Suppressor macrophage treated with lipopolysaccharide for 1 hour (primary cell): ENCODE measurements at places on chromosomes 7 and 10.

DNA sequence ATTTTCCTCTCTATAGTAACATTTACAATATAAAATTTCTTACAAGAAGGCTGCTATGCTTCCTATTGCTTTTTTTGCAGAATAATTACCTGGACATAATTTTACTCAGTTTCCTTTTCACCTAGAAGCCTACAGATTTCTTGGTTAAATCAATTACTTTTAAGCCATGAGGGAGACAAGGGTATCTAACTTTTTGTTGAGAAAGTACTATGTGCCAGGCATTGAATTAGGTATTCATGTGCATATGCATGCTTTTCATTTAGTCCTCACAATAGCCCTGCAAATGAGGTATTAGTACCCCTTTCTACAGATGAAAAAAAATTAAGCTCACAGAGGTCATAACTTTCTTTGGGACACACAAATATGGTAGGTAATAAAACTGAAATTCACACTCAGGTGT lies 16.4 kb downstream of the PCGF6 start:
- DNase-seq = no peak

GRCh38 chr10:89215511-89215910 lies 8.4 kb upstream of the CH25H start:
- DNase-seq = no peak

DNA sequence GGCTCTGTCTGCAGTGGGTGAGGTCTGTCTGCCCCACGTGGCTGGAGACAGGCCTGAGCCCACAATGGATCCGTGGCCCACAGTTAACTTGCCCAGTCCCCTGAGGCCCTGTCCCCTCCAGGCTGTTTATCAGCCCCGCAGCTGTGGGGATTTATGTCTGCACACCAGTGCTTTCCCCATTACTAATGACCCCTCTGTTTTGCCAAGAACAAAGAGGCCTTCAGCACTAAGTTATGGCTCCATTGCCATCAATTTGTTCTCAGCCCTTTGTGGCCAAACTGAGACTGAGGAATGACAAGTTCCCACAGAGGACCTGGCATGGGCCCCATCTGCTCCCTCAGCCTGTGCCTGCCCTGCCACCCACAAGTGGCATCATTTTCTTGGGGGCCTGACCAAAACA lies 138.2 kb downstream of the C10orf105 start:
- no peak for DNase-seq

DNA sequence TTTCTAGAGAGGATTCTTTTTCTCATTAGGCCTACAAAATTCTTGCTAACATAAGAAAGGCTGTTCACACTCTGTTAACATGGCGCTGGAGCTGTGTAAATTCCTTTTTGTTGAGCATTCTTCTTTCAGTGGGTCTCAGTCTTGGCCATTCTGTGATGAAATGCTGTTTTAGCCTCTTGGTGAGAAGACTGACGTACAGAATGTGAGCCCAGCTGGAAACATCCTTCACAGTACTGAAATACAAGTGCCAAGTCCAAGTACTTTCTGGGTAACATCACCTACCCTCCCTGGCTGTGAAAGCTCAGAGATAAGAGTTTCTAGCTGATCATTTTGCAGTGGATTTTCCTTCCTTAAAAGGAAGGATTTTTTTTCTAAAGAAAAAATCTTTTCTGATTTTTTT lies 231.8 kb downstream of the AHR start:
- no peak for DNase-seq

DNA sequence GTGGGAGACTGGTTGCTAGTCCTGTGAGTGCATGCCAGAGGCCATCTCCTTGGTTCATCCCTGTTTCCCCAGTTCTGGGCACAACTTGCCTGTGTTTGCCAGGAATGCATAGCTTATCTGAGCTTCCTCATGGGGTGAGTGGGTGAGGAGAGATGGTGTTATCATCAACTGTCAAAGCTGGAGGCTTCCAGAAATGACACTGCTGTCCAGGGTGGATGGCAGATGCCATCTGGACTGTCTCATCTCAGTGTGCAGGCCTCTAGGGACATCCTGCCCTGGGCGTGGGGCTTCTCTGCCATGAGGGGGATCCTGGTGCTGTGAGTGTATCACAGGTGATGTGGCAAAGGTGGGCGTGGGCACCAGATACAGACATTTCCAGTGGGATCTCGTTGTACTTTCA lies 328.6 kb downstream of the DPP6 start:
- no peak for DNase-seq

DNA sequence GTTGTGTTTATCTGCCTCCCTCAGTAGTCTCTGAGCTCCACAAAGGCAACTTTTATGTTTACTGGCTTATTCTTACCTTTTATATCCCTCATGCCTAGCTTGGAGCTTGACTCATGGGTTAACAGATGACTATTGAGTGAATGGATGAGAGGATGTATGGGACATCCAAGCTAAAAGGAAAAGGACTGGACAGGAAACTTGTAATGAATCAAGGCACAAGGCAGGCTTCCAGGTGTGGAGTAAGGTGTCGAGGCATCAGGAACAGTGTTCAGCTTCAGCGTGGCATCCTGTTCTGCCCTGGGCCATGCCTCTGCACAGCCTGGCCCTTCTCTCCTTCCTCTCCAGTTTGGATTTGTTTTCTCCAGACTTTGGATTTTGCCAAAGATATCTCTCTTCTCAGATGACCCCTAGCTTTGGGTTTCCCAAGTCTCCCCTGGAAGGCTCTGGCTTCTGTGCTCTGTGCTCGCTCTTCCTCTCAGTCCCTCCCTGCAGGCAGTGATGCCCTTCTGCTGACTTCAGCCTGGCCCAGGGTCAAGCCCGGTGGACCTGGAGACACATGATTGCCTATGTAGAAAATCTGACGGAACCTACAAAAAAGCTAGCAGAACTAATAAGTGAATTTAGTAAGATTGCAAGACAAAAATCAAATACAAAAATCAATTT lies 367.3 kb downstream of the CXCL12 start:
- no peak for DNase-seq

DNA sequence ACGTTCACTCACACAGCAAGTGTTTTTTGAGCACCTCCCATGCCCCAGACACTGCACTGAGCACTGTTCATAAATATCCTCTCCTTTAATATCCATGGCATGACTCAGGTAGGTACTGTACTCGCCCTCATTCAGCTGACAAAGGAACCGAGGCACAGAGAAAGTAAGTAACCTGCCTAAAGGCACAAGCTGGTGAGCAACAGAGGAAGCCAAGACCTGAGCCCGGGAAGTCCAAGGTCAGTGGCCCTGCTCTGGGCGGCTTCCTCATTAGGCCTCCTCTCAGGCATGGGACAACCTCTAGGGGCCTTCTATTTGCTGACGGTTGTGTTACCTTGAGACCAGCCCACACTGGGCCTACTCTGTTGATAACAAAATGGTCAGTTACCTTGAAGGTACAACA lies 45.1 kb upstream of the EZH2 start:
- no peak for DNase-seq

DNA sequence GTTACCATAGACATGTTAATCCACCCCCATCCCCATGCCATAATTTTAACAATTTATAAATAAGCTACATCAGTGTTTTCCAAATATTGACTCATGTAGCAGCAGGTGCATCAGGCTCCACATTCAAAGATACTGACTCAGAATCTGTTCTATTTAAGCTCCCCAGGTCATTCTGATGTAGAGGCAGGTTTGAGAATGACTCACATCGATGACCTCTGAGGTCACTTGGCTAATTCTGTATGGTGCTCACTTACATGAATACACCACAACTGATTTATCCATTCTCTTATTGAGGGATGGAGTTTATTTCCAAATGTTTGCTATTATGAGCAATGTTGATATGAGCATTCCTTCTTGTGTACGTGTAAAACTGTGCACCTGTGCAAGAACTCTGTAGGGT lies 1159.0 kb downstream of the TYW1 start:
- no peak for DNase-seq

DNA sequence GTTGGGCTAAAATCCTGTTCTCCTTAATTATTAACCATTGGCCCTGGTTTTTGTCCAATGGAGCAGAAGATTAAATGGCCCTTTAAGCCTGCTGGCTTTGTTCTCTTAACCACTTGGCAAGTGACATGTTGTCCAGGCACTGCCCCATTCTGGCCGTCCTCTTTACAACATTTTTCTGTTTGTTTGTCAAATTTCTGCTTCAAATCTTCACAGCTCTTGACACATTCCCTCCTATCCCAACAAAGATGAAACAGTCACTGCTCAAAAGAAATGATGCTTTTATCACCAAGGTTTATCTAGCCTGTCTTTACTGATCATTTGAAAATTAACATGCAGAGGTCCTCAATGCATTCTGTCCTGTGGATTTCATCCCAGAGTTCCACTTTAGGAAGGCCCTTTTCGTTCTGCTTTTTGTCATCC lies 700.4 kb downstream of the KCNMA1 start:
- DNase-seq = no peak

GRCh38 chr7:124764847-124765400 lies 668 bp downstream of the GPR37 start:
- no peak for DNase-seq

DNA sequence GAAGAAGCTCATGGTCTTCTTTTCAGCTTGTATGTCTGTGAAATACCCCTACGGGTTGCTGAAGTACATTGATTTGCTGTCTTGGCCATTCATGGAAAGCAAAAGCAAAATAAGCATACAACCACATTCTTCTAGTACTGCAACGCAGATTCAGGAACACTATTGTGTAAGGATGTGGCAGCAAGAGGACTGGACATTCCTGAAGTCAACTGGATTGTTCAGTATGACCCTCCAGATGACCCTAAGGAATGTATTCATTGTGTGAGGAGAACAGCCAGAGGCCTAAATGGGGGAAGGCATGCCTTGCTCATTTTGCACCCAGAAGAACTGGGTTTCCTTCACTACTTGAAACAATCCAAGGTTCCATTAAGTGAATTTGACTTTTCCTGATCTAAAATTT lies 133.4 kb upstream of the ANKRD1 start:
- DNase-seq = no peak

DNA sequence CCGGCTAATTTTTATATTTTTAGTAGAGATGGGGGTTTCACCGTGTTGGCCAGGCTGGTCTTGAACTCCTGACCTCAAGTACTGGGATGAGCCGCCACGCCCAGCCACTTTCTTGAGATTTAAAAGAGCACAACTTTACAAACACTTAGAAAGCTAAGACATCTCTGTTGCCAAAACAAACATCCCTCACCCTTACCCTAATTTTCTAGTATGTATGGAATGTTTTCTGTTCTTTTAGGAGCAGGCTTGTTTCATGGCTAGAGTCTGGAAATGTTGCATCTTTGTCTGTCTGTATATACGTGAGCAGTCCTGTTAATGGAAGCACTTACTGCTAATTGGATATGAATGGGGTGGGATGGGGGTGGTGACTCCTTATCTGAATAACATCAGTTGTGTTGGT lies 2.9 kb downstream of the OLAH start:
- no peak for DNase-seq

DNA sequence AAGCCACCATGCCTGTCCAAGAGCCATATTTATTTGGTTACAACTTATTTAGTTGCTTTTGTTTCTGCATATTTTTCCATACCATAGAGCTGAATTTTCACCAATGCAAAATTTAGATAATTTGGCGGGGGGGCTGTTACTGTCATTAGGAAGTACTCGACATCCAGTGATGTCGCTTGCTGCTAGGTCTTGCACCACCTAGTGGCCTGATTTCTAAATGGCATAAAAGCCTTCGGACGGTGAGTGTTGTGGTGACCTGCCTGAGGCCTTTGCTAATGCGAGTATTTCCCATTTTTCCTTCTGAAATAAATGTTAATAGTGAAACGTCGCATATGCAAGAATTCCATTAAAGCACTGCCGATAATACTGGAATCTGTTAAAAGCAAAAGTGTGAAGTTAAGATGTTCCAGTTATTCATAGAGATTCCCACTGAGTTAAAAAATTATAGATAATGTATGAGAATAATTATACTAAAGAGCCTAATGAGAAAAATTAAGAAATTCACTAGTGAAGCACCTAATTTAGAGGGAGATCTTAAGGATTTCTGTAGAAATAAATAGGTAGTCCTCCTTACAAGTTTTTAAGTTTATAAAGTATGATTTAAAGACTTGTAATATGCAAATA lies 86.1 kb upstream of the DNAJB6 start:
- DNase-seq = peak; percentile 83

DNA sequence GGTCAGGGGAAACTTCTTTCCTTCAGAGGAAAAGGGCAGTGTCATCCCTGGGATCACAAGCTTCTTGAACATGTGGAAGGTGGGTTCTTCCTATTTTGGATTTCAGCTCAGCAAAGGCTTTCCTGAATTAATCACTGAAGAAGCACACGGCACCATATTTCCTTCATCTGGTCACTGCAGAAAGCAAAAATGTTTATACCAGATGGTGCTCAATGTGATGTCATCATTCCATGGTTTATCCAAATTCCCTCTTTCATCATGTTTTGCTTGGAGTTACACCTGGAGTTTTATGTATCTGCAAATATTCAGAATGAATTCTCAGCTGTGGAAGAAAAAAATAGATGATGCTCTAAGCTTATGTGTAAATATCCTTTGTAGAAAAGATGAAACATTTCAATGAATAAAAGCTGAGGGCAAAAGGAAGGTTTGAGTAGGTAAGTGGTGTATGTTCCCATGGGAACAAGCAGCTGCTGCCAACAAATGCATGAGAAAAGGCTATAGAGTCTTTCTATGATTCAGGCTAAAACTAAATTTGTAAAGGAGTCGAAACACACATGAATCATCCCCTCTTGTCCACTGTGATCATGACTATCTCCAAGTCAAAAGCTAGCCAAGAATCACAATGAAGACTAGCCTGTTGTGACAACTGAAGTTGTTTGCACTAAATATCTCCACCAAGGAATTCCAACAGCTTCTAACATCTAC lies 26.9 kb upstream of the BPGM start:
- no peak for DNase-seq

- peak; percentile 75 for DNase-seq
Observed at GRCh38 chr7:94045581-94045980, 41.4 kb upstream of the BET1 start.

- peak; percentile 51 for DNase-seq
Observed at GRCh38 chr7:91034459-91035368, 229.5 kb upstream of the FZD1 start.

- DNase-seq = no peak
Observed at GRCh38 chr10:60289800-60290199, 99.9 kb downstream of the ANK3 start.

- DNase-seq = peak; percentile 73
Observed at GRCh38 chr10:101467286-101467770, 113.4 kb downstream of the BTRC start.

DNA sequence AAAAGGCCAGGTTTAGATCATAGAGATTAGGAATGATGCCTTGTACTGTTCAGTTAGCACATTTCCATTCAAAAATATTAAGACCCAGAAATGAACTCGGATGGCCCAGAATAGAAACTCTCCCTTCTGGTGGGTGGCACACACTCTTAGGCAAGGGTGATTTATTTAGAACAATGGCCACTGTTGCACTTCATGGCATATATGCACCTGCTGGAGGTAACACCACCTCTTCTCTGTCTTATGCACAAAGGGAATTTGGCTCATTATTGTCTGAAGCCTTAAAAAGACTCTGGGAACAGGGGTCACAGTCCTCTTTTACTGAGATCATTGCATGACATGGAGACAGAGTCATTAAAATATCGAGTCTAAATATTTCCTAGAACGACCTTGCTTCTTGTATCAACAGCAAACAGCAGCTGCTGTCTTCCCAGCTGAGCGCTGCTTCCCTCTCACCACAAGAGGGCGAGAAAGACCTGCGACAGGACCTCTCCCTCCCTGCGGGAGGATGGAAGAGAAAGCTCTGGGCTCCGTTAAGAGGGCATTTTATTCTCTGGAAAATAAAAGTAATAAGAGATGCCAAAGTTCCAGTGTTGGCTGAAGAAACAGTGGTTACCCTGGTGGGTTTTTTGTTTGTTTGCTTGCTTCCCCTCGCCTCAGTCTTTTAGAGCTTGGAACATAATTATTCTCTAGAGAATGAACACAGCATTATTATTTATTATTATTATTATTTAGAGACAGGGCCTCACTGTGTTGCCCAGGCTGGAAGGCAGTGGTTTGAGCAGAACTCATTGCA lies 13.5 kb upstream of the BAMBI start:
- DNase-seq = peak; percentile 84

- DNase-seq = peak; percentile 33
Observed at GRCh38 chr7:39644170-39644569, 20.8 kb downstream of the RALA start.
